ENCODE measurements at places on chromosomes 16 and 17.

DNA sequence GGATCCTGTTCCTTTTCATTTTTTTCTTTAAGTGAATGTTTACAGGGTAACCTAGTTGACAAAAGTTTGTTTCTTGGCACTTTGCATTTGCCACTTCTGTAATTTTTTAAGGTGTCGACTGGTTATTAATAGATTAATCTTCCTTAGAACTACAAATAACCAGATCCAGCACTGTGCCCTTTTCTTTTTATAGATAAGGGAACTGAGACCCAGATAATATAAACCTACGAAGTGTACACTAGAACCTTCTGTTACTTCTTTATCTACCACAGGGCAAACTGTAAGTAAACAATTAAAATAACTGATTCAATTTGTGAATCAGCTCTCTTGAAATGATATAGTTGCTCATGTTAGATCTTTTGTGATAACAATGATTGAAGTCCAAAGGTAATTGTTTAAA lies 55.4 kb downstream of the NLK start:
- no peak for DNase-seq

DNA sequence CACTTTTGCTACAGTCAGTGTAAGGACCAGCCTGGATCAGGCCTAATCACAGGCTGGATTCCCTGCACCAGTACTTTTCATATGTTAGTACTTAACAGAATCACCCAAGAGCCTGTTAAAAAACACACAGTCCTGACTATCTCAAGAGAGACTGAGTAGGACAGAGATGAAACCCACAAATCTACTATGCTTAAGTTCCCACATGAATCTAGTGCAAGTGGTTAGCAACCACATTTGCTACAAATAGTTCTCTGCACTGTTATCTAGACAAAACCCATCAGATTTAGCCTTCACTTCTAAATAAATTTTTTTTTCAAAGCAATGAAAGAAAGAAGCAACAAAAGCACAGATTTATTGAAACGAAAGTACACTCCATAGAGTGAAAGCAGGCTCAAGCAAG lies 38.9 kb downstream of the SSH2 start:
- DNase-seq = no peak

- no peak for DNase-seq
Observed at GRCh38 chr16:54489225-54490111, 202.9 kb upstream of the IRX3 start.

- no peak for DNase-seq
Observed at GRCh38 chr17:57048096-57048495, 37.0 kb upstream of the AKAP1 start.

DNA sequence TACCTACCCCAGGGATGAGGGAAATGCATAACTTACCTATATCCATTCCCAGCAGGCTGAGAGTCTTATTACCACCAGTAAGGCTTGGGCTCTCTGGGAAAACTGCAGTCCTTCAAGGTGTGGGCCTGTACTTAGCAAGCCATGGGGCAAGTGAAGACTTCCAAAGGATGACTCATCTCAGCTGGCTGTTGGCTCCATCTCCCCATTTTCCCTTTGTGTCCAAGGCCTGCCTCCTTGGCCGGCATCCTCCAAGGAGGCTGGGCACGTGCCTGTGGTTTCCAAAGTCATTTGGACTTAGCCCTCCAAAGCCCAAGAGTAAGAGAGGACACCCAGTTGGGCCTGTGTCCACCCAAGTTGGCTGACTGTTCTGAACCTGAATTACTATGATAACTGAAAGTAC lies 89.8 kb downstream of the TMEM100 start:
- no peak for DNase-seq
